ENCODE measurements at places on chromosomes 3 and 15.

- DNase-seq = no peak
Observed at GRCh38 chr15:57528940-57529565, 62.7 kb upstream of the MYZAP start.

- DNase-seq = peak; percentile 71
Observed at GRCh38 chr3:45226206-45226915, at the start of gene TMEM158. TSS of gene TMEM158 (minus strand) at chr3:45226287. CDS start at chr3:45226027, 260 bp downstream.

GRCh38 chr3:145798007-145798406 is 363.0 kb downstream of the PLOD2 start:
- DNase-seq = no peak

- no peak for DNase-seq
Observed at GRCh38 chr15:70466305-70466704, 297.1 kb downstream of the UACA start.

DNA sequence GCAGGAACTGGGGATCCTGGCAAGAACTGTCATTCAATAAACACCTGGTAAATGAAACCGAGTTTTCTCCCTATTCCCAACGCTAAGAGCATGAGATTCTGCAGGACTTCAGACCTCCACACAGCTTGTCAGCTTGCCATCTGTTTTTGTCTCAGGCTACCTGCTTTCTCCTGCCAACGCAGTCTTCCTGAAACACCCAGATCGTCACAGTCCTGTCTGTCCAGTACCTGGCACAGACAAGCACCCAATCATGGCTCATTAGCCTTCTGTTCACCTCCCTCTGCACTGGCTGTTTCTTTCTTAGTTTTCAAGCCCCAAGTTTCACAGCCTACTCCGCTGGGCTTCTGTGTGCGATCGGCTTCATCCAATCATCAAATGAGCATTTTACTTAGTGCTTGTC is 5.0 kb downstream of the SLC12A8 start:
- no peak for DNase-seq
